ENCODE measurements at places on chromosomes 1 and 21.

DNA sequence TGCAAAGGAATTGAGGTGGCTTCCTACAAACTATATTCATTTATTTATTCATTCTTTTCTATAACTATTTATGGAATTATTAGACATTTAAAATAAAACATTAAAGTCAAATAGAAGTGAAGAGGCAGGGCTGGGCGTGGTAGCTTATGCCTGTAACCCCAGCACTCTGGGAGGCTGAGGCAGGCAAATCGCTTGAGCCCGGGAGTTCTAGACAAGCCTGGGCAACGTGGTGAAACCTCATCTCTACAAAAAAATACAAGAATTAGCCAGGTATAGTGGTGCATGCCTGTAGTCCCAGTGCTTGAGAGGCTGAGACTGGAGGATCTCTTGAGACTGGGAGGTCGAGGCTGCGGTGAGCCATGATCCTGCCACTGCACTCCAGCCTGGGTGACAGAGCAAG lies 23.8 kb downstream of the DNM3 start:
- DNase-seq = no peak

DNA sequence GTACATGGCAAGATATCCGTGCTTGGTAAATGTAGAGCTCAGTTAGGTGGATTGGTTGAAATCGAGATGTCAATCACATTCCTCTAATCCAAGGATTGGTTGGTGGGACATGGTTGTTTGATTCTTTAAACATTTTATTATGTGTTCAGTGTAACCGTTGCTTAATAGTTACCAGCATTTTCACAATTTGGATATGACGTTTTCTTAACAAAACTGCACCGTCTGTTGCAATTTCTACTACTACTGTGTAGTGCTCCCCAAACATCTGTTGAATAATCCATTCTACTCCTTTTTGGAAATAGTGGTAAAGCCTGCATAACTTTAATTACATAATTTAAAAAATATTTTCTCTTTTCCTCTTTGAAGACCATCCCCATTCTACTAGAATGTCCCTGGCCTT lies 16.3 kb downstream of the OR2B11 start:
- DNase-seq = no peak

DNA sequence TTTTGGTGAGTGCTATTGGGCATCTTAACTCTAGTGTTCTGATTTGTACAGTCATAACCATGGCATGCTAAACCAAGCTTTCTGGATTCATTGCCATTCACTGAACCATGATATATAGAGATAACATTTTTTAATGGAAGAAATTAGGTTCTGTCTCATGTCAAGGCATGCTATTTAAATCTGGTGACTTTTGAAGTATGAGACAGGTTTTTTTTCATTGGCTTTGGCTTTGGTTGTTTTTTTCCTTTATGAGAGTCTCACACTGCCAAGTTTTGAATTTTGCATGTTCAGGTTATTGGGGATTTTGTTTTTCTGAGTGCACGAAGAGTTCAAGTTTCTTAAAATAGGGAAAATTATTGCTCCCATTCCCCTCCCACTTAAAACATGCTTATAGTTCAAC lies 141.3 kb upstream of the ADAMTS5 start:
- no peak for DNase-seq

DNA sequence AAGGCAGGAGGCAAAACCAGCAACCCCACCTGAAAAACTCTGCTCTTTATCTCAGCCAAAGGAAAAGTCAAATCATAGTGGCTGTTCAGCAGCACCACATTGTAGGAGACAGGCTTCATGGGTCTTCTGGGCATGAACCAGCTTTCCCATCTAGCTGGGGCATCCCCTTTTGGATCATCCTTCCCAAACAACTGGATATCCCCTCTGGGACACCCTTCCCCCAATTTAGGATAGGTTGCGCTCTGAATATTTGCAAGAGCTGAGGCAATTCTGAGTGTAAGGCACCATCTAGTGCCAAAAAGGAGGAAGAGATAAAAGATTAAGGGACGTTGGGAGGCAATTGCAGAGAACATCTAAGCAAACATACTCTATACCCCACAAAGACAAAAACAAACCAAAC lies 295.8 kb downstream of the MATN1 start:
- DNase-seq = no peak

GRCh38 chr1:219575563-219575962 lies 37.3 kb downstream of the ZC3H11B start:
- DNase-seq = no peak

- DNase-seq = no peak
Measured at GRCh38 chr1:12621346-12622335, 3.6 kb upstream of the DHRS3 start.

- DNase-seq = no peak
Measured at GRCh38 chr1:89536555-89537341, 12.1 kb downstream of the LRRC8B start.

All from stimulated activated CD4-positive, alpha-beta T cell treated with anti-CD3 and anti-CD28 coated beads, TNF-alpha, amount 100 ng/mL, for 48 hours (primary cell).